ENCODE measurements at places on chromosomes 12 and 14.
A peak's percentile ranks its signal among the peaks of the same experiment; 100 is the strongest.

- DNase-seq, result peak; percentile 71
These were observed 2.7 kb downstream of the TGFB3 start for GRCh38 chr14:75979071-75979571.

DNA sequence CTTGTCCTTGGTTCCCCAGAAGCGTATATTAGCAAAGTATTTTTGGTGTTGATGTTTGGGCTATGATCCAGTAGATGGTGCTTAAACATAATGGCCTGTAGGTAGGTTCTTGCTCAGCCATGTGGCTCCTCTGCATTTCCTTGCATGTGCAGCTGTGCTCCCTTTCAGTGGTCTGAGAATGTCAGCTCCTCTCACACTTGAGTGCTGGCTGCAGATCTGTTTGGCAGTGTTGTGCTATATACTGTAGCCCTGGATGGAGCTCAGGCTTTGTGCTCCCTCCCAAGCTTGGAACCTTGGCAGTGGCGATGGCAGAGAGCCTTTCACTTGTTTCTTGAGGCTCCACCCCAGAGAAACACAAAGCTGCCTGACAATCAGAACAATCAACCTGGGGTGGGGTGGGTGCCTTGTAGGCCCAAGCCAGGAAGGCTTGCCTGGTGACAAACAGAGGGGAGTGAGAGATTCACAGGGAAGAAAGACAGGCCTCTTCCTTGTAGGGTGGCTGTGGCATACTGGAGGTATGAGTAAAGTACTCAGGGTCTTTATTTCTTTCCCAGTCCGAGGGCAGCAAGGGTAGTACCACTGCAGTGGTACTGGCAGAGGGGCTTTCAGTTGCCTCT lies 255.3 kb downstream of the RAD51B start:
- no peak for DNase-seq

DNA sequence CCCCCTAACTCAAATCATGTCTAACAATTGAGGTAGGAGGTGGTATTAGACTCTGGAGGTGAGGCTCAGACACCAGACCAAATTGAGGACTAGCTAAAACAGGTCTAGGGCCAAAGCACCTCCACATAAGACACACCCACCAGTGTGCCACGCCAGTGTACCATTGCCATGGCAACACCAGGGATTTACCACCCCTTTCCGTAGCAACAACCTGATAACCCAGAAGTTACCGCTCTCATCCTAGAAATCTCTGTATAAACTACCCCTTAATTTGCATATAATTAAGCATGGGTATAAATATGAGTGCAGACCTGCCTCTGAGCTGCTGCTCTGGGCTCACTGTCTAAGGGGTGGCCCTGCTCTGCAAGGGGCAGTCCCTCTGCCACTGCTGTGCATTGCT lies 57.4 kb upstream of the PPP2R5C start:
- no peak for DNase-seq

DNA sequence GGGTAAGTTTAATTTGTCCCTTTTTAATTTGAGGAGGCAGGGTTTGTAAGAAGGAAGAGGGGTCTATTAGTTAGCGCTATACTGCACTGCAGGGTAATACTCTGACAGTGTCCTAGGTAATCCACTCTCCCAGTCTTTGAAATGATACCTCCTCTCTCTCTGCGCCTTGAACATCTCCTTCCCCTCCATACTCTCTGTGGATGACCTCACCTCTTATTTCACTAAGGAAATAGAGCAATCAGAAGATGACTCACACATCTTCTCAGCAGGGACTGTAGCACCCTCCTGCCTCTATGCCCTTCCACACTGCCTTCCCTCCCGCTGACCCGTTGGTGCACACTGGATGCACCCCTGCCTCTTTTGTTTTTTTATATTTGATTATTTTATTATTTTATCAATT lies 94.2 kb downstream of the GRIP1 start:
- no peak for DNase-seq

DNA sequence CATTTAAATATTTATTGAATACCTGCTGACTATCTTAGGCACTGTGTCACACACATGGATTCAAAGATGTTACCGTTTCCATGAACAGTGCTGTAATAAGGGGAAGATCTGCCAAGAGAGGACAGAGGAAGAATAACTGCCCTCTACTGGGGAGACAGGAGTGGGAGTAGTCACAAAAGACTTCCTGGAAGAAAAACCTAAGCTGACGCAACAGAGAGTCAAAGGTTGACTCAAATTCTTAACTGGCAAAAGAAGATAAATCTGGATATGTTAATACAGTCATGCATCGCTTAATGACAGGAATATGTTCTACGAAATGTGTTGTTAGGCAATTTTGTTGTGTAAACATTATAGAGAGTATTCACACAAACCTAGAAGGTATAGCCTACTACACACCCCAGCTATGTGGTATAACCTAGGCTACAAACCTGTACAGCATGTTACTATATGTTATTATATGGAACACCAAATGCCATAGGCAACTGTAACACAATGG lies 51.5 kb downstream of the DCAF5 start:
- no peak for DNase-seq

DNA sequence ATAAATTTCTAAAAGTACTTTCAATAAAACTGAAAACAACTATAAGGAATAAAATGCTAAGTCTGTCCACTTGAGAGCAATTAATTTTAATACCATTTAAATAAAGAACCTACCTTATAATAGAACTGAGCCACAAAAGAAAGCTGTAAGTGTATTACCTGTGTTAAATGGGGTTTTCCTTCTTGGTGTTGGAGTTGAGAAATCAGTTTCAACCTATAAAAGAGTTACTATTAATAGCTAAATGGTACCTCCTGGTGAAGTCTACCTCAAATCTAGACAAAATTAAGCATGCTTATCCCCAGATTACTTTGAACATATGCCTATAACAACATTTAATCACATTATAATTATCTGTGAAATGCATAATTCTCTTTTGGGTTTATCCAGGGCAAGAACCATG lies 48.8 kb downstream of the MIS18BP1 start:
- no peak for DNase-seq

- no peak for DNase-seq
These were observed 304.1 kb downstream of the ACSS3 start for GRCh38 chr12:81381951-81382350.

DNA sequence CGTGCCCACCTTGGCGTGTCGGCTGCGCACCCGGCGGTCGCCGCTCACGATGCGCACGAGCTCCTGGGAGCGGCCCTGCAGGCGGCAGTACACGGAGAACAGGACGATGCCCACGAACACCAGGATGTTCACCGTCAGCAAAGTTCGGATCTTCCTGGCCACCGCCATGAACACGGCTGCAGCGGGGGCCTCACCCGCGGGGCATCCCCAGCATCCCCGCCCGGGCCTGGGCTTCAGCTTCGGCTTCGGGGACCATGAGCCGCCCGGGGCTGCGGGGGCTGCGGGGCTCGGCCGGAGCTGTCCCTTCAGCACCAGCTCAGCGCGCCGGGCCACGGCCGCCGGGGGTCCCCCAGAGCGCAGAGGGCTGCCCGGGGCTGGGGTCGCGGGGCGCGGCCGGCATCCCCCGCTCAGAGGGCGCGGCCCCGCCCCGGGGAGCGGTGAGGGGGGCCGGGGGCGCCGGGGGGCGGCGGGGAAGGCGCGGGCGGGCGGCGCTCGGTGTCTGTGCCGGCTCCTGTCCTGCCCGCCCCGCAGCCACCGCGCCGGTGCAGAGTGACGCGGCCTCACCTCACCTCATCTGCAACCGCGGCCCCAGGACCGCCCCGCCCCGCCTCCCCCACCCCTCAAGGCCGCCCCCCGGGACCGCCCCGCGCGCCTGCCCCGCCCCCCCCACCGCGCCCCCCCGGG lies at the start of gene GALNT9:
Gene GALNT9, minus strand, starts transcription at position 554 of the 684 bp plus-strand sequence. Its CDS starts 386 bp downstream, at position 168.
- DNase-seq, result peak; percentile 51

- no peak for DNase-seq
These were observed 157.6 kb upstream of the TMTC2 start for GRCh38 chr12:82529101-82529500.

DNA sequence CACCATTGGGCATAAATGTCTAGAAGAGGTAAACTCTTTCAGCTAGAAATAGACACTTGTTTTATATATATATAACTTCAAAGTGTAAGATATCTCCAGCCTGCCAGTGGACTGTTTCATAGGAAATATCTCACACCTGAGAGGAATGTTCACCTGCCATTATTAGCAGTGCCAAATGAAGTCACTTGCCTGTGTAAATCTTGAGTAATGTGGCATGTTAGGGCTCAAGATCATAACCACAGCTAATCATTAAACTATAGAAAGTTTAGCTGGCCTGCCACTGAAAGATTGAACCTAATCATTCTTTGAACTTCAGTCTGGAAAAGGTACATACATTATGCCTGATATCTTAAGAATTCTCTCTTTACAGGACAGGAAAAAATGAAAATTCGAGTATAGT lies 25.5 kb upstream of the KCNJ8 start:
- DNase-seq, result no peak
